MG63 (cell line): ENCODE measurements at places on chromosomes 4 and X.

GRCh38 chr4:15695729-15696128 is 7.1 kb upstream of the BST1 start:
- DNase-seq = no peak

GRCh38 chr4:24849756-24850155 is 54.4 kb downstream of the SOD3 start:
- no peak for DNase-seq

DNA sequence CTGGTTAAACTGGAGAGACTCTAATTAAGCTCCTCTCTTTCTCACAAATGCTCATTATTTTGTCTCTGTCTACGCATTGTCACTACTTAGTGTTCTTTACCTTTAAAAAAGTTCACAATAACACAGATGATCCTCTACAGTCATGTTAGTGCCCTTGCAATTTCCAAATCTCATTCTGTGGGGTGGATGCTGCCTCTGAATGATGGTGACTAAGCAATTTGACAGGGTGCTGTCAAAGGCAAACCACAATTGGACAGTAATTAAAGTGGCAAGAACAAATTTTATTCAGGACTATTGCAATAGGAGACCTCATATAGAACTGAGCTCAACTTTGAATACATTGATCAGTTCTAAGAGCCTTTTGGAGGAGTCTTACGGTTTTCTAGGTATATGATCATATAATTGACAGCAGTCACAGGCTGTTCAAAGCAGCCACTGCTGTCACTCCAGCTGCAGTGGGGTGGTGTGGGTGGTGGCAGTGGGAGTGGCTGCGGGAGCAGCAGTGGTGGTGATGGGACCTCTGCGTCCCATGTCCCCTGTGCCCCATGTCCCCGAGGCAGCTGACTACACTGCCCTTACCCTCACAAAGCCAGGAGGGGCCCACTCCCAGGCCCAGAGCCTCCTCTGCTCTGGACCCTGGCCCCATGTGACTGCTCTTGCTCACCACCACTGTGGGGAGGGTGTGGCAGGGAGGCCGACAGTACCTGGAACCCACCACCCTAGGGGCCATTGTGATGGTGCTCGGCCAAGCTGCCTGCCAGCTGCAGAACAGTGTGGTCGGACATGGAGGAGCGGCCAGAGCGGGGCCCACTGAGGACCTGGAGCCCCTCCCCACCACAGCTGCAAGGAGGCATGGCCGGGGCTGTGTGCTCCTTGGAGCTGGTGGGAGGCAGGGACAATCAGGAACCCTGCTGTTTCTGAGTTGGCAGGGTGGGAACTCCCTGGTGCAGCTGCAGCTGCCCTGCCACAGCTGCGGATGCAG is 30.4 kb upstream of the PAGE1 start:
- DNase-seq = no peak

DNA sequence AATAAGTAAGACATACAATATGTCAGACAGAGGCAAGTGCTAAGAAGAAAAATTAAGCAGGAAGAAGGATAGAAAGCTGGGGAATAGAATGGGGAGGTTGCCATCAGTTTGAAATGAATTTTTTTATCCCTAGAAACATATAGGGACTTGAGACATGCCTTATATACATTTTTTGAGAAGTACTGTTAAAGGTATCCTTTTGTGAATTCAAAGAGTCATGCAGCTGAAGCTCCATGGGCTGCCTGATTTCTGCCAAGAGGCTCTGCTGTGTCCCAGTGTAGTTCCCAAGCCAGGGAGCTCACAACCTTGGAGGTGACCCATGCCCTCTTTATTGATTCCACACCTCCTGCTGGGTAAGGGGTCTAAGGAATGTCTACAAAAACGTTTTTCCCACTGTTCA is 564.6 kb upstream of the DIPK2B start:
- DNase-seq = no peak

DNA sequence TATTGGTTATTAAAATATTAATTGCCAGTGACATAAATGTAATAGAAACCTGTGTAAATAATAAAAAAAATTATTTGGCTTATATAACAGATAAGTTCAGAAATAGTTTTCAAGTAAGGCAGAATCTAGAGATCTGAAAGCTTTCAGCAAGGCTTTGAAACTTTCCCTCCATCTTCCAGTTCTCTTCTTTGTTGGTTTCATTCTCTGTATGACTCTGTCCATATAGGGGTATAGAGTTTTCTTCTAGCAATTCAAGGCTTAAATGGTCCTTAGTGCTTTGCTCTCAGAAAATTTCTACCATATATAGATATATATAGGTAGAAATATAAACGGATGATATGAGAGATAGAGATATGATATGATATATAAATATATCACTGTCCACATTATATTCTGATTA is 160.5 kb upstream of the GABRA2 start:
- DNase-seq = no peak

- DNase-seq = peak; percentile 79
These were observed 206.3 kb downstream of the ARHGAP24 start for GRCh38 chr4:85681221-85681657.

DNA sequence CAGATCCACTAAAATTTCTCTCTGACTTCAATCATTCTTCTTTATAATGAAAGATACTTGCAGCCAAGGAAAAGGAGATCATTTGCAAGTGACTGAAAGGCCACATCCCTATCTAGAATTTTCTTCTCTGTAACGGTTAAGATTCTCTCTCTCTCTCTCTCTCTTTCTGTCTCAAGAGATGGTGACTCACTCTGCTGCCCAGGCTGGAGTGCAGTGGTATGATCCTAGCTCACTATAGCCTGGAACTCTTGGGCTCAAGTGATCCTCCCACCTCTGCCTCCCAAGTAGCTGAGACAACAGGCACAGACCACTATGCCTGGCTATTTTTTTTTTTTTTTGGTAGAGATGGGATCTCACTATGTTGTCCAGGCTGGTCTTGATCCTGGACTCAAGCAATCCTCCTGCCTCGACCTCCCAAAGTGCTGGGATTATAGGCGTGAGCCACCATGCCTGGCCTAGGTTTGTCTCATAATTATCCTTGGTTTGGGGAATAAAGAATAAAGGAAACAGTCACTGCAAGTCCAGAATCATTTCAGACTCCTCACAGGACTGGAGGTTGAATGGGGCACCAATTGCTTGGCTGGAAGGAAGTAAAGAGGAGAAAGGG is 33.3 kb upstream of the GALNT7 start:
- DNase-seq = peak; percentile 18

GRCh38 chr4:146654687-146655520 is 16.2 kb downstream of the POU4F2 start:
- peak; percentile 5 for DNase-seq

DNA sequence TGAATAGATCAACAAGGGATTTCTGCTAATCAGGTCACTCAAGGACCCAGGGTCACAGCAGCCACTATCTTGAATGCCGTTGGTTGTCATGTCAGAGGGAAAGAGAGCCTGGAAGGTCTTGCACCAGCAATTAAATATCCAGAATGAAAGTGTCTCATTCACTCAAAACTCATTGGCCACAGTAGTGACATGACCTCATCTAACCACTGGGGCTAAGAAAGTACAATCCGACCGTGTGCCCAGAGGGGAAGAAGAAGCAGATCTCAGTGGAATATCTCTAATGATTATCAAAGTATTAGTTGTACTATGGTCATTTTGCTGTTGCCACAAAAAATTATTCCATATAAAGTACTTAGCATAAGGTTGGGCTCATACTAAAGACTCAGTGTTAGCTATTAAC is 210.0 kb downstream of the QDPR start:
- DNase-seq = no peak

GRCh38 chr4:26022346-26023202 is 108.6 kb downstream of the SMIM20 start:
- DNase-seq = peak; percentile 72

DNA sequence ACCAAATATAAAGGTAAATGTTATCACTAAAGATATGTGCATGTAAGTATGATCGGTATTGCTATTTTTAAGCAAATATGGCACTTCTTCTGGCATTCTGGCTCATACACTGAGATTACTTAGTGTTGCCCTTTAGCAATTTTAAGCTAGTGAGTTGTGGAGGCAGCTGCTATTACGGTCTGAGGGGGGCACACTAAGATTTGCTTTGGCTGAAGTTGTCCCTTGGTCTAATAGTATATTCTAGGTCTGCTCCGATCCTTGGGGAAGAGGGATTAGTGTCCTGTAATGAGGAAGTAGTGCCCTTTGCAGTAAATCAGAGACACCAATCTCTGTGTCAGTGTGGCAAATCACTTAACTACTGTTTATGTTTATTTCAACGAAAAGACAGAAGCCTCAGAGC is 196.5 kb upstream of the FTHL17 start:
- DNase-seq = no peak

DNA sequence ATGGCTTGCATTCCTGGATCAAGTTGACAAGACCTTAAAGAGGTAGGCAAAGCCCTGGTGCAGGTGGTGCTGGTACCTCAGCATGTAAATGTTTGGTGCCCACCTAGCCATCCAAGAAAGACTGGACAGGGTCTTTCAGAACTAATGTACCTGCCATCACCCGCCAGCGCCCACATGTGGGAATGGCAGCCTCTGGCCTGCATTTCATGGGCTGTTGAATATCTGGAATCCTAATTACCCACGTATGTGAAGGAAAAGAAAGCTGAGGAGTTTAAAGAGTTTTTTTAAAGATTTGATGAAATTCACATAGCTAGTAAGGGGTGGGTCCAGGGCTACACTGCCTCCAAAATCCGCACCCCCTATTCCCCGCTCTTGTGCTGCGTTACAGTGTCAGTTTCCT is 8.6 kb upstream of the CCDC149 start:
- DNase-seq = no peak
